ENCODE measurements at places on chromosomes 12 and 14. TPM values are rescaled to one million over a fixed set of nuclear protein-coding genes. Genes with fewer than 3 reads are reported as not detected.

DNA sequence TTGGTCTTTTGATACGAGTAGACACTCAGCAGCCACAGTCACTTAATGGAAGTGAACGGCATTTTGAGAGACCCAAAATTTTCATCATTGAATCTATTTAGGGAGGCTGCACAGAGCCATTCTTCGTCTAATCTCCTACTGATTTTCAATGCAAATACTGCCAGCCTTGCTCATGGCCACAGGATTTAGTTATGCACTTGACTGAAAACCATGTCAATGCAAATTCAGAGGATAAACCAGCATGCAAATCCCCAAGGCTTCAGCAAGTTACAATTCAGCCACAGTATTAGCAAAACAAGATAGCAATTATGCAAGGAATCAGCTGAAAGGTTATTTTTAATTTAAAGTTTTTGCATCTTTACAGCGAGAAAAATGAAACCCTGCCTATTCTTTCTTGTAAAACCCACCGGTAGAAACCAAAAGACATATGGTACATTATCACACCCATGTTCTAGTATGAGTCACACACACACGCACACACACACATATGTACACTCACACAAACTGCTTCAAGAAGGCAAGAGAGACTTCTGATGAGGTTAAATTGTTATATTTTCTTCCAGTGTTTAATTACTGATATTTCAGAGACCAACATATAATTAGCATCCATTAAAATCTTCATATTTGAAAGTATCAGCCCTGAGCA is 985.3 kb upstream of the FLRT2 start:
- DNase-seq: no peak

DNA sequence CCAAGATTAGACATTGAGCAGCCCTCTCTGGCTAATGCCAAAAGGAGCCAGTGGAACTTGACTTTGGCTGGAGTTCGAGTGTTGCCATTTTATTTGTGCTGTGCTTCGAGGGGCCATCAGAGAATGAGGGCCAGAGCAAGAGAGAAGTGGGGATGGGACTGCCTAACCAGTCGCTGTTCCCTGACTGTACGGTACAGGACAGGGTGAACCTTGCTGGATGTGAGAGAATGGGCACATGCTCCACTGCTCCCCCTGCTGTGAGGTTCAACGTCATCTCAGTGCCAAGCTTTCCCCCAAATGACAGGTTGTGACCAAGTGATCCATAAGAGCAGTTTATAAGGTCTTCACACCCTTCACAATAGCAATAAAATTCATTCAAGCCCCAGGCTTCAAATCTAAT is 55.1 kb upstream of the BCL11B start:
- DNase-seq: no peak

GRCh38 chr12:116426391-116427136 is 132.6 kb upstream of the MAP1LC3B2 start:
- DNase-seq: peak; percentile 37

- no peak for DNase-seq
Observed at GRCh38 chr14:91331721-91332120, 85.9 kb downstream of the CCDC88C start.

DNA sequence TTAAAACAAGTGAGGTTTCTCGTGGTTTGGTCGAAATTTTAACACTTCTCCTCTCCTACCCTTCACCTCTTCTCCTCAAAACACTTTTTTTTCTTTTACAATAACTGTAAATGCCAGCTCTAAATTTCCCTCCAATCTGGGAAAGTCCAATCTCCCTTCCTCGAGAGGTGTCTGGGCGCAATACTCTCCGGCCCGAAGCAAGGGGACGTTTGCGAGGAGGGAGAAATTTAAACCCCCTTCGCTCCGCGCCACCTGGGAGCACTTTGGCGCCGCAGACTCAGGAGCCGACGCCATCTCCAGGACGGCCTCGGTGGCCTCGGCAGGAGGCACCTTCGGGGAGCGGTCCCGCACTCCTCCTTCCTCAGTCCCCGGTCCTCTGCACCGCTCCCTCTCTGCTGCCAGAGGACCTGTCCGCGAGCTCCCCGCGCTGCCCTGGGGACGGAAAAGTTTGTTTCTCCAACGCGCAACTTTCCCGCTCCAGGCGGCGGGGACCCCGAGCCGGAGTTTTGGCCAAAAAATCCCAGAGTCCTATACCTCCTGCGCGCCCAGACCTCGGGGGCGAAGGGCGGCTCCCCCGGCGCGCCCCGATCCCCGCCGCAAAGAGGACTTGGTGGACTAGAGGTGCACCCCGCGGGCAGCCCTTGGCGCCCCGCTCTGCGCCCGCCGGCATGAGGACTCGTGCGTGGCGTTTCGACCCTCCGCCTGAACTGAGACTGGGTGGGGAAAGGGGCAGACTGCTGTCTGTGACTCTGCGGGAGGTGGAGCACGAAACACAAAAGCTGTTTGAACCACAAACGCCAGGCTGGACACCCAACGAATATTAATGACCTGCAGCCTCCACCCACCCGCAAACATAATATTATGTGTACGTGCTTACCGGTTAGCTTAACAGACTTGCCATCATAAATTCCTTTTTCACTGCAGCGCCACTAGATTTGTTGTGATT is 95.2 kb upstream of the HMGA2 start:
- no peak for DNase-seq

OR4K13 gene
- not detected for total RNA-seq

GRCh38 chr14:44112774-44113460 is 394.2 kb downstream of the FSCB start:
- DNase-seq: no peak

PIWIL1 gene
- total RNA-seq: 0.12 TPM

DNA sequence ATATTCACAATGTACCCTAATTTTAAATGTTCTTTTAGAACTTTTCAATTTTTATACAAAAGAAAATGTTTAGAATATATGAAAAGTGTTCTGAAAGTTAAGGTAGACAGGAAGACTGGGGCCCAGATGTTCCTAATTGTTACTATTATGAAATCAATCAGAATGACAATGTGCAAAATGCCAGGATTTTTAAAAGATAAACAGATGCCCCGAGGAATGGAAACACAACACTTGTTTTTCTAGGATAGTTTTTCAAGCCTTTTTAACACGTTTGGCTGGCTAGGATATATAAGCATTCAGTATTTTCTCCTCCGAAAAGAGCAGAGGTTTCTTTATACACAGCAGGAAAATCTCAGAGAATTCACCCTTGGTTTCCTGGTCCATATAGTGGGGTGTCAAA is 106.8 kb downstream of the ESR2 start:
- DNase-seq: no peak

SPX gene
- total RNA-seq: 0.29 TPM

DNA sequence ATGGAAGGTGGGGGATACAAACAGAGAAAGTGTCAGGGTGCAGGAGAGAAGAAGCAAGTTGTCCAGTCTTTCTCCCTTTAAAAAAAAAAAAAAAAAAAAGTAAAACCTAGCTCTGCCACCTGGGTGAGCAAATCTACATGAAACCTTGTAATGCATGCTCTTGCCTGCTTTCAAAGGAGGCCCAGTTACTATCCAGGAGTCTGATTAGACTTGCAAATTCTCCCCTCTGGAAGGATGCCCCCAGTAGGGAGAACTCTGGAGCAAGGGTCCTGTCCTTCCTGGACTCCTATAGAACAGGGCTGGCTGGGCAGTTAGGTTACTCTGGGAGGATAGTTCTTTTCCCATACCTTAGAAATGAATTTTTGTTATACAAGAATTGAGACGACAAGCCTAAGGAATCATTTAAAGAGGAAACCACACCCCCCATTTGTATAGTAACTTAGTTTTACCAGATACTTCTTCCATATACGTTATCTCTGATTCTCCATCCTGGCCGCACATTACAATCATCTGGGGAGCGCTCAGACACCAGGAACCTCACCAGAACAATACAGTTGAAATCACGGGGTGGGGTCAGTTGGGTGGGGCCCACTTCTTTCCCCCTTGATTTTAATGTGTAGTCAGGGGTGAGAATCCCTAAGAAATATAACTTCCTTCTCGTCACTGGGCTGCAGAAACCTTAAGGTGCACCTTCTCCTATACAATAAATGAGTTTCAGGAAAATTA is 30.5 kb downstream of the RAB35 start:
- DNase-seq: no peak

- no peak for DNase-seq
Observed at GRCh38 chr14:88202286-88202685, 120.8 kb downstream of the KCNK10 start.

GRCh38 chr14:68495101-68496039 is 297.5 kb downstream of the ZFP36L1 start:
- DNase-seq: no peak

- no peak for DNase-seq
Observed at GRCh38 chr12:777550-778047, 25.2 kb downstream of the WNK1 start.

DNA sequence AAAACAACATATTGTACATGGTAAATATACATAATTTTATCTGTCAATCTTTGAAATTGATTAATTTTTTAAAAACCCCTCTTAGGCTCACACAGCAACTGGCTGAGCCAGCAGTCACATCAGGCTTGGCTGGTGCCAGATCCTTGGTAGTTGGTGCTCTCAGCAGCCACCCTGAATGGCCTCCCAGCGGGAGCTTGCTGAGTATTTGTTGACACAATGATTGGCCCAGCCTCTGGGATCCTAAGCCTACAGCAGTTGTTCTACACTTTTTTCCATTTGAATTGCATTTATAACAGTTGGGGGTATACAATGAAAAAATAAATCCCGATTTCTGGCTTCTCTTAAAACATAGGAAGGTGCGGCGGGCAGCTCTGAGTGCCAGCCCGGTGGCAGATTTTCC is 11.1 kb downstream of the PRKAB1 start:
- no peak for DNase-seq

NANOG gene
- total RNA-seq: 0.43 TPM

All from mucosa of gallbladder (tissue), 1 donor.